Fibroblast of skin of left biceps (primary cell): ENCODE measurements at places on chromosomes 12 and 14.

DNA sequence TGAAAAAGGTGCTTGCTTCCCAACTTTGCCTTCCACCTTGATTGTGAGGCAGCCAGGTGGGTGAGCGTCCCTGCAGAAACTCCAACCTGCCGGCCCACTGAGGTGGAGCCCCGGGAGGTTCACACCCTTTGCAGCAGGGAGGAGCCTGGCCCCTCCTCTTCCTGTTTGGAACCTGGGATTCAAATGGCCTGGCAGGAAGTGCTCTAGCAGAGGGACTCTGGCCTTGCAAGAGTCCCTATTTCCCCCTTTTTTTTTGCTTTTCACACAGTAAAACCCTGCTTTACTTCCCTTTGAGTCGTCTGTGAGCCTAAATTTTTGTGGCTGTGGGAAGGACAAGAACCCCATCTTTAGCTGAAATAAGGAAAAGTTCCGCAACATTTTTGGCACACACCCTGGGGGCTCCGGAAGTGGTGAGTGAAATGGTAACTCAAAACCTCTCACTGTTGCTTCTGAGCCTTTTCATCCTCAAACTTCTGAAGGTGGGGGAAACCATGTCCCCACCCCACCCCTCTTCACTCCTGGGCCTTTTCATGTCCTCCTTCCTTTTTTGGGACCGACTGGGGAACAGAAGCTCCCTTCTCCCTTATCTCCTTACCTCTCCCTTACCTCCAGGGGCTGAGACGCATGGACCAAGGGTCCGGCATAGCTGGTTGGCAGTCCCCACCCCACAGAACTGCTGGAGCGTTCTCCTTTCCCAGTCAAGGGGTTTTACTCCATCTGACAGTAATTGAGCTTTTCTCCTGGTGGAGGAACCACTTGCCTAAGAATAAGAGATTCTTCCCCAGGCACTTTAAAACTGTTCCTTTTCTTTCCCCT, 102.0 kb downstream of the KCNMB4 start:
- no peak for DNase-seq

- DNase-seq = no peak
Observed at GRCh38 chr12:10031321-10031720, 839 bp downstream of the CLEC9A start.

DNA sequence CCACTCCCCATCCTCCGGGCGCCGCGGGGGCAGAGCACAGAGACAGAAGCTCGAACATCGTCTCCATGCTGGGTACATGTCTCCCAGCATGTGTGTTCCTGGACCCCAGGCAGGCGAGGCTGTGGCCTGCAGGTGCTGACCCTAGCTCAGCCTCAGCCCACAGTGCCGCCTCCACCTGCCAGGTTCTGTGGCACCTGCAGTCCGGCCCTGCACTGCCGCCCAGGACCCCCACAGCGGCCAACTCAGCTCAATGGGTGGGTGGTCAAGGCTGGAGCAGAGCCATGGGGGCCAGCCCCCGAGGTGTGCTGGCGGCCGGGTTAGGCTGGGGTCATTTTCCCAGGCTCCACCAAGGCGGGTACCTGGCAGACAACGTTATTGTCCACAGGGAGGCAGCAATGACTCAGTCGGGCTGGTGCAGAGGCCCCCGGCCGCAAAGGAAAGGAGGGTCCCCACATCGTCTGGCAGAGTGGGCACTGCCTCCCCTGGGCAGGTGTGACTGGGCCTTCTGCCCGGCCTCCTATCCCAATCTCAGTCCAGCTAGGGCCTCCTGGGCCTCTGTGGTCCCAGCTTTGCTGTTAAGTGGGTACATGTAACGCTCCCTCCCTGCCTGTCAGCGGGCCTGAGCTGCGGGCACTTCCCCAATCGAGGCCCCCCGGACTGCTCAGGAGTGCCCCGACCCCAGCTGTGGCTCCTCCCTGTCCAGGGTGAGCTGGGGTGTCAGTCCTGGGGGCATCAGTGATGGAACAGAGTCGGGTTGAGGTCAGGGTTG, 20.2 kb upstream of the NUDT14 start:
- no peak for DNase-seq

GRCh38 chr14:75905147-75905904, 76.5 kb downstream of the TGFB3 start:
- DNase-seq = no peak

DNA sequence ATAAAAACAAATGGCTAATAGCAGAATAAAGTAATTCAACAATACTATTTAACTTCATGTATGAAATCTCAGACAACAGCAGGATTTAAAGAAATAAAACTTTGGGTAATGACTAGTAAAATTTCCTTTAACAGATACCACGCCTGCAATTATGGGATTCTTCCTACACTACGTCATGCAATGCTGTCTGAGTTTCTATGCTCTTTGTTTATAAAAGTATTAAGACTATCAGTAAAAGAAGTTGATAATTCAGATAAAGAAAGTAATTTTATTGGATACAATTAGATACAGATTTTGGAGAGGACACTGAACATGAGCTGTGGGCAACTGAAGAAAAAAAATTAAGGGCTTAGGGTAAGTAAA, 308.4 kb upstream of the LRFN5 start:
- DNase-seq = no peak

GRCh38 chr12:107318806-107319532, 225.6 kb upstream of the CRY1 start:
- DNase-seq = no peak

DNA sequence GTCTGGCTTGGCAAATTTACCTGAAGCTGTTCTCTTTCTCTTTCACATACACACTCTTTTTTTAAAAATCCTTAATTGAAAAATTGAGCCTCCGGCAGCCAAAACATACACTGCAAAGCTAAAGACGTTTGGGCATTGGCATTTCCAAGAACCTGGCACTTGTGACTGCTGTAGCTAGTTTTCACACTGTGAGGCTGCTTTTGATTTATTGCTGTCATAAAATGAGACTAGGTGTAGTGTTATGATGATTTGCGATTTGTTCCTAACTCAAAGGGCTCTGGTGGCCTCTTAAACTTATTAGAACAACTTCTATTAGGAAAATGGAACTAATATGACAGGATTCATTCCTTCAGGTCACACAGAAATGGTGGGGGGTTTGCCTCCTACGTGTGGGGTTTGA, 377.1 kb upstream of the FAR2 start:
- DNase-seq = no peak

- no peak for DNase-seq
Observed at GRCh38 chr14:61730756-61731373, 31.4 kb upstream of the SNAPC1 start.

DNA sequence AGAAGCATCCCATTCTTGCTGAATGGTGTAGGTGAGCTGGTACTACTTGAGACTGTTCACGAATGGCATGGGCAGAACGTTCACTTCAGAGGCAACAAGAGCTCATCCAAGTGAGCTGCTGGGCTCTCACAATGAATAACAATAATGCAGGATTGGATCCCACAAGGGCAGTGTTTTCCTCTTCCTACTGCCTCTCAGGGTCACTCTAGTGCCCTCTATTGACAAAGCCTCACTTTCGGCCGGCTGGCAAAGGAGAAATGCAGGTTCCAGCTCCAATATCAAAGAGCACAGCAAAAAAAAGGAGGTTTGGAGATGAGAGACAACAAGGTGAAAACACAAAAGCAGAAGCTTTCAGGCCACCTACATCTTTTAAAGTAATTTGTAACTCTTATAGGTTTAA, 74.6 kb upstream of the MYF6 start:
- DNase-seq = no peak

GRCh38 chr12:109261087-109261486, 48.0 kb downstream of the FOXN4 start:
- no peak for DNase-seq

- no peak for DNase-seq
Observed at GRCh38 chr14:93103392-93104080, 12.2 kb downstream of the ITPK1 start.

- DNase-seq = no peak
Observed at GRCh38 chr12:19482551-19483109, 43.3 kb downstream of the AEBP2 start.

GRCh38 chr12:6056406-6057240, 67.8 kb downstream of the VWF start:
- DNase-seq = no peak

DNA sequence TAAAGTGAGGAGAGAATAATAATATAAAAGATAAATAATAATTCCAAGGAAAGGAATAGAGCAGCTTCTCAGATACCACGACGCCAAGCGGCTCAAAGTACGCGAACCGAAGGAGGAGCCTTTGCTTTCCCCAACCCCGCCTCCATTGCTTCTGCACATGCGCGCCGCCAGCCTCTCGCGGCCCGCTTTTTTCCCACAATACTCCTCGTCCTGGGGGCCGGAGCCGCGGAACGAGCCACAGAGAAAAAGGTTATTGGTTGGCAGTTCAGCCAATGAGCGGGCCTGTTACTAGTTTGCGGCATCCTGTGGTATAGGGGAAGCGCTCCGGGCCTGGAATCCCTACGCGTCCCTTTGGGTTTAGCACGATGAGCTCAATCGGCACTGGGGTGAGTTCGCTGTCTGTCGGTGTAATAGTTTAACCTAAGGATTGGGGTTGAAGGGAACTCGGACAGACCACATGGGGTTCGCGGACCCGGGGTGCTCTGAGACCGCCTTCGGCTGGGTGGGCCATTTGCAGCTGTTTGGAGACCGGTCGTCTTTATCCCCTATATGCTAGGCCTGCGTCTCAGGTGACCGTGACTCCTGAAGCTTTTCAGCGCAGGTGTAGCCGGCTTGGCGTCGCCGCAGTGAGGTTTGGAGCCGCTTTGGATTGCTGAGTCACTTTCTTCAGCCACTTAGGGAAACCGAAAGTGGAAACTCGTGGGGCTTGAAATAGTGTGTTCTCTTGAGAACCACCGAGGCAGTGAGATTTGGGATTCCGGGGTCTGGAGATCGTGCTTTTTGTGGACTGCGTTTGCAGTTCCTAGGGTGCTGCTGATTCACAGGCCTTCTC, at the start of gene PSMA3:
Gene PSMA3, plus strand, starts transcription at position 288 of the 832 bp plus-strand sequence. Its CDS starts 78 bp downstream, at position 366.
- DNase-seq = peak; percentile 93

- no peak for DNase-seq
Observed at GRCh38 chr12:12404297-12404696, 47.4 kb downstream of the BORCS5 start.

DNA sequence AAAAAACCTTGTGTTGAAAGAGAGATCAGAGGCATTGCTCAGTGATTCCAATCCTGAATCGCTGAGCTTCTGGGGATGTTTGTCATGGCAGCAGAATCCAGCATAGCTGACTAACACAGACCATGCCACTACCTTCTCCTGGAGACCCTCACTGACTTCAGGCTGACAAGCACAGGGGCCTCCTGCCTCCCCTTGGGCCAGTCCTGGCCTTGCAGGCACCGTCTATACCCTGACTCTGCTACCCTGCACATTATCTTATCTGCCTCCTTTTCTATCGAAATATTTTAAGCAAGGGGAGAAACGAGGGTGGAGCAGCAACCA, 139.8 kb downstream of the KIF26A start:
- no peak for DNase-seq

DNA sequence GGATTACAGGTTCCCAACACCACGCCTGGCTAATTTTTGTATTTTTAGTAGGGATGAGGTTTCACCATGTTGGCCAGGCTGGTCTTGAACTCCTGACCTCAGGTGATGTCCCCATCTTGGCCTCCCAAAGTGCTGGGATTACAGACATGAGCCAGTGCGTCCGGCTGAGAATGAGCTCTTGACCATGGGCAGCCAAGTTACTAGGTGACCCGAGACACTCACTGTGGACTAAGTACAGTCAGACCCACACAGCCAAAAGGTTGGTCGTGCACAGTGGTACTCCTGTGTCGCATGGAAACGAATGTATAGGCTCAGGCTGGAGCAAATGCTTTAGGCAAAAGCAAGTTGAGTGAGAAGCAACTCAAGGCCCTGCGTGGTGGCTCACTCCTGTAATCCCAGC, 21.0 kb downstream of the DLK1 start:
- DNase-seq = no peak

- DNase-seq = no peak
Observed at GRCh38 chr12:92546635-92547348, 156.0 kb upstream of the PLEKHG7 start.

- no peak for DNase-seq
Observed at GRCh38 chr12:98469109-98469508, 46.3 kb upstream of the TMPO start.

DNA sequence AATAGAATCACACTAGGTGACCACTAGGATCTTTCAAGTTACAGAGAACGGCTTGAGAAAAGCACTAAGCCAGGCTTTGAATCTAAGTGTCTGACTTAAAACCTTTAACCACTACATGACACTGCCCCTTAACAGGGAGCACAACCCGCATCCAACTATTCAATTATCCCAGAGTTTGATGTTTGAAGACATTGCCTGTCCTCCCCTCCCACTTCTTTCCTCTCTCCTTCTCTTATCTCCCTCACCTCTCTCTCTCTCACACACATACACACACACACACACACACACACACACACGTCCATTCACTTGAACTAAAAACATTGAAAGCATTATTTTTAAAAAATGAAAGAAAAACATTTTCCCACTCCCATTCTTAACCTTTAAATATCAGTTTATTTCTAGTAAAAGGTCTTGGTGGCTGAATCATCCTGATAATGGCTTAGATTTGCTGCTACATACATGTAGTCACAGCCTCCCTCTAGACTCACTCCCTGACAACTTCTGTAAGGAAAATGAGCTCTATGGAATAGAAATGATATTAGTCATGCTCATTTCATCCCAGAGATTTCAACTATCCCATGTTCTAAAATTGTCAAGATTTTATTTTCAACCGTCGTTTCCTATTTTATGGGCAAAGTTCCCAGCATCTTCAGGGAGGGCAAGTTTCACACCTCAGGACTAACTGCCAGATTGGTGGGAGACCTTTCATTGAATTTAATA, 53.5 kb upstream of the RAP1B start:
- DNase-seq = peak; percentile 88

GRCh38 chr12:51721282-51721940, 127.1 kb downstream of the FIGNL2 start:
- no peak for DNase-seq

DNA sequence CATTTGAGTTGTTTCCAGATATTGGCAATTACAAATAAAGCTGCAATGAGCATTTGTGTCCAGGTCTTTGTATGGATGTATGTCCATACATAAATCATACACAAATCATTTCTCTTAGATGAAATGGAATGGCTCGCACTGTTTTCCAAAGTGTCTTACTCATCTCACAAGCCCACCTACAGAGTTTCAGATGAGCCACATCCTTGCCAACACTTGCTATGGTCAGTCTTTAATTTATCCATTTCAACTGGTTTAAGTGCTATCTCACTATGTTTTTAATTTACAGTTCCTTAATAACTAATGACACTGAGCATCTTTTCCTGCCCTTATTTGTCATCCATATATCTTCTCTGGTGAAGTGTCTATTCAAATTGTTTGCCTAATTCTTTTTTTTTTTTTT, 132.9 kb upstream of the DIO3 start:
- DNase-seq = no peak
